Aorta (tissue), 5 donors: ENCODE measurements at places on chromosomes 2 and 18. TPM values are rescaled to one million over a fixed set of nuclear protein-coding genes. Genes with fewer than 3 reads are reported as not detected.

TMEM200C gene
- total RNA-seq, result 0.06 TPM

XDH gene
- not detected for total RNA-seq

CD8B2 gene
- total RNA-seq, result 0.09 TPM

PSMA8 gene
- not detected for total RNA-seq

MYO7B gene
- total RNA-seq, result 2.0 TPM

KRTCAP3 gene
- total RNA-seq, result 1.8 TPM

MRPS5 gene
- total RNA-seq, result 38.3 TPM

C2orf78 gene
- not detected for total RNA-seq

PSTPIP2 gene
- 10.6 TPM for total RNA-seq

DSC3 gene
- 2.3 TPM for total RNA-seq
